ENCODE measurements at places on chromosomes 4 and X. TPM values are rescaled to one million over a fixed set of nuclear protein-coding genes. Genes with fewer than 3 reads are reported as not detected.
A peak's percentile ranks its signal among the peaks of the same experiment; 100 is the strongest.

DNA sequence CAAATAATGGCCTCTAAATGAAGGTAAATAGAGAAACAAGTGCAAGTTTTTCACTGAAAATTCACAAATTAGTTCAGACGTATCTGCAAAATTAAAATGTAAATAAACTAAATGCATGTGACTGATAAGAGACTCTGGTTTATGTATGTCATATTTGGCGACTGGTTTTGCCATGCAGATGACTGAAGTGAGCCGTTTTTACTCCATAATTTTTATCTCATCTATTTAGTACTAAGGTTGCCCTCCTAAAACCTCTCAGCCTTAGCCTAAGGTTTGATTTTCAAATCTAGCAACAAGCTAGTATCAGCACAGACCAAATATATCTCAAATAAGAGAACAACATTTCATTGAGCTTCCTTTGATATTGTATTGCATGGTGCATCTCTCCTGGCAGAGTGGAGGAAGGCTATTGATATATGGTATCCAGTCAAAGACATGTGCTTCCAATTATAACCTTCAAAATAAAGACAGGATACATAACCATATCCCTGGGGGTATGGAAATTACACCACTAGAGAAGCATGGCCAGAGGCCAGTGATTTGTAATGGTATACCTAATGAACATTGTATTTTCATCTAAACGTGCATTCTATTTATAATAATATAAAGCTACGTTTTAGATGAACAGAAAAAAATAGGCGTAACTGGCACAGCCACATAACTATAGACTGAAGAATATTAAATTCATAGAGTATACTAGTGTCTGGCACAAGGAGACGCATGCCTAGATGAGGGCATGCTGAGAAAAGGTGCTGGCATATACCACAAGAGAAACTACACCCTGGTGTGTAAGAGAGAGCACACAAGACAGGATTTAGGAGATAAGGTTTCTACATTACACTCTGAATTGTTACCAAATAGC, 392.6 kb upstream of the INTU start:
- DNase-seq, result no peak

DNA sequence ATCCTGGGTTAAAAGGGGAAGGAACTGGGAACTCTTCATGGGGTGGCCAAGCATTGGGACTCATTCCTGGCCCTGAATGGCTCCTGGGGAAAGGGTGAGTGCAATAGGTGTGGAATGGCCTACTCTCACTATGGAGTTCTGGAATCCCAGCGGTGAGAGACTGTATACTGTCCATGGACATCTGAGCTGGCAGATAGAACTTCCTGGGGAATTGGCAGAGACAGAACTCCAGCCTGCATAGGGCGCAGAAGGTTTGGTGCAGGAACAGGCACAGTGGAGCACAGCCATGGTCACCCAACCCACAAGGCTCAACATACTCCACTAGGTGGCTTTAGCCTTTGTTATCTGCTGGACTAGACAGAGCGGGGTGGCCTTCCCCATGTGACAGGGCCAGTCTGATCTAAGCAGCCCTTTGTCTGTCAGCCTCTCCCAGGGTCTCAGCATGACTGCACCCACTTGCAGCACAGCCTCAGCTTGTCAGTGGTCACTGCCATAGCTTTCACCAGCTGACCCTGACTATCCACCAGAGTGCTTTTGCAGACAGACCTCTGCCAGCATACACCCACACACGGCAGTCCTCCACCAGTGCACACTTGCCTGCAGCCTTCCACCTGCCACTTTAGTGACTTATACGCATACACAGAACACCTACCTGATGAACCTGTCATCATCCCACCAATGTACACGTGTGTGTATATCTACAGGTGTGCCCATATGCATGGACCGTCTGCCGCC, 48.4 kb downstream of the TECRL start:
- DNase-seq, result no peak

GRCh38 chr4:143337600-143338287, 1.1 kb downstream of the GAB1 start:
- peak; percentile 63 for DNase-seq

DNA sequence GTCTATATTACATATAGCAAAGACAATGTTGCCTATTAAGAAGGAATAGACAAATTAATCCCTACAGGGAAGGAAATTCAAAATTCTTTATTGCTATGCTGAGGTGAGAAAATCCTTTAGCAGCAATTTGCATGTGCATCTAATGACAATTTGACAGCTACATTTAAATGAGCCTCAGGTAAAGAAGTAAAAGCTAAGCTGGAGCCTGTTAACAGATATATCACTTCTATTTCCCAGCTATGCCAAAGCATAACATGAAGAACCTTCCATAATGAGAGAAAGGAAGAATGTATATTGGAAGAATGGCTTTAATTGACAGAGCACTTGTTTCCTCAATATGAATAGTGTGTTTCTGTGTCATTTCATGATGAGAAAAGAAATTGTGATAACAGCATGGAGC, 71.6 kb downstream of the BMP3 start:
- DNase-seq, result no peak

GRCh38 chr4:146053891-146054290, 115.3 kb upstream of the ZNF827 start:
- DNase-seq, result no peak

Gene ZNF280C
- 2.6 TPM for total RNA-seq

Gene MTNR1A
- not detected for total RNA-seq

Measured in heart left ventricle (tissue), 16 donors.